ENCODE measurements at places on chromosomes 12 and 14. TPM values are rescaled to one million over a fixed set of nuclear protein-coding genes. Genes with fewer than 3 reads are reported as not detected.

Gene SLCO1C1
- 1.5 TPM for total RNA-seq

Gene TSHR
- total RNA-seq = not detected

Gene FAM234B
- 2.3 TPM for total RNA-seq

DNA sequence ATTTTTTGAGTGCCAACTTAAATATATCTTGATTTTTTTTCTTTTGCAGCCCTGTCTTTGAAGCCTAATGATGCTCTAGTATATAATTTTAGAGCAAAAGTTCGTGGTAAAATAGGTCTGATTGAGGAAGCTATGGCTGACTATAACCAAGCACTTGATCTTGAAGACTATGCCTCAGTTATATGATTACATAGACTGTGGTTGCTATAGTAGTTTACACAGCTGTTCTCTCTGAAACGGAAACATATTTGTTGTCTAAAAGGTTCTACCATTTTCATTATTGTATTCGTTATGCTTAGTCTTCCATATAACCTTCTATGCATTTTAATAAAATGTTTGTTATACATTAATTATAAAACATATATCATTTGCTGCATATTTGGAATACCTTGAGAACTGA lies 246.7 kb downstream of the TTC6 start:
- no peak for DNase-seq
- H3K4me1 ChIP-seq = no peaks in the 10 kb centered on the region
- H3K4me3 ChIP-seq = no peak overlapping the region
- H3K27me3 ChIP-seq = no peaks in the 10 kb centered on the region
- H3K27ac ChIP-seq = no peak overlapping the region

DNA sequence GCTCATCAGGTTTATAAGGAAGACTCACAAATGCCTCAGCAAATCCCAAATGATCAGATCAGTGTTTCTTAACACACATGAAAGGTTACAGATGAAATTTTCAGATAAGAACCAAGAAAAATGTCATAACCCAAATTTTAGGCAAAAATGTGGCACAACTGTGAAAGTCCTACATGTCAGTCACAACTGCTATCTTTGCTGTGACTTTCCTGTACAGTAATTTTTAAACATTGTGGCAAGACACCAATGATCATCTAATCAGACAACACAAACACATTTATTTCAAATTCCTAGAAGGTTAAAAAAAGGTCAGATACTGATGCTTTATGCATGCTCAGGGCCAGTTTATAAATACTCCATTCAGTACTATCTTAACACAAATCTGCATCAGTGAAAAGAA lies 31.1 kb downstream of the NUDT4 start:
- no peak overlapping the region for H3K4me3 ChIP-seq
- H3K4me1 ChIP-seq = no peaks in the 10 kb centered on the region

DNA sequence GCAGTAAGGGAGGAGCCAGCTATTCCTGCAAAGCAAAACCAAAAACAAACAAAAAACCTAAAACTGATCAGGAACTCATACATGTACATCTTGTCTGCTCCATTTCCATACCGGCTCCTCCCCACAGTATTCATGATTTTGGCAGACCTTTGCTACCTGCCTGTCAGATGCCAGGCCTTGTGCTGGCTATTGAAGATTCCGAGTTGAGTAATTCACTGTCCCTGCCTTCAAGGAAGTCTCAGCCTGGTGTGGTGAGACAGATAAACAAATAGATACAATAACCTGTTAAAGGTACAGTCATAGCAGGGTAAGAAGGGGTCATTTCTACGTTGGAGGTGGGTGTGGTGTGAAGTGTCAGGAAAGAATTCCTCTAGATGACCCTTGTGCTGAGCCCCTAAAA lies 42.7 kb downstream of the SUSD6 start:
- H3K36me3 ChIP-seq = peaks cover 5% of the 10 kb centered on the region
- peak overlapping the region; percentile 61 for H3K27ac ChIP-seq
- no peaks in the 10 kb centered on the region for H3K27me3 ChIP-seq
- peaks cover 13% of the 10 kb centered on the region for H3K4me1 ChIP-seq
- no peak for DNase-seq

GRCh38 chr12:90111791-90112580 lies 403.3 kb upstream of the ATP2B1 start:
- DNase-seq = no peak
- H3K4me3 ChIP-seq = peak overlapping the region; percentile 14
- H3K36me3 ChIP-seq = no peaks in the 10 kb centered on the region
- no peaks in the 10 kb centered on the region for H3K27me3 ChIP-seq
- H3K27ac ChIP-seq = no peak overlapping the region

GRCh38 chr12:43306066-43306465 lies 245.9 kb downstream of the ADAMTS20 start:
- H3K4me3 ChIP-seq = no peak overlapping the region
- no peak for DNase-seq
- H3K36me3 ChIP-seq = no peaks in the 10 kb centered on the region
- H3K27me3 ChIP-seq = no peaks in the 10 kb centered on the region

GRCh38 chr12:3964439-3964838 lies 91.2 kb upstream of the PARP11 start:
- no peak overlapping the region for H3K27ac ChIP-seq
- H3K4me1 ChIP-seq = no peaks in the 10 kb centered on the region
- no peaks in the 10 kb centered on the region for H3K27me3 ChIP-seq
- H3K36me3 ChIP-seq = no peaks in the 10 kb centered on the region
- no peak for DNase-seq

GRCh38 chr14:94555991-94556390 lies 5.3 kb upstream of the SERPINA4 start:
- H3K36me3 ChIP-seq = no peaks in the 10 kb centered on the region
- no peak overlapping the region for H3K27ac ChIP-seq
- no peaks in the 10 kb centered on the region for H3K4me1 ChIP-seq
- DNase-seq = no peak
- H3K27me3 ChIP-seq = no peaks in the 10 kb centered on the region
